ENCODE measurements at places on chromosomes 7 and 10. TPM values are rescaled to one million over a fixed set of nuclear protein-coding genes. Genes with fewer than 3 reads are reported as not detected.

DNA sequence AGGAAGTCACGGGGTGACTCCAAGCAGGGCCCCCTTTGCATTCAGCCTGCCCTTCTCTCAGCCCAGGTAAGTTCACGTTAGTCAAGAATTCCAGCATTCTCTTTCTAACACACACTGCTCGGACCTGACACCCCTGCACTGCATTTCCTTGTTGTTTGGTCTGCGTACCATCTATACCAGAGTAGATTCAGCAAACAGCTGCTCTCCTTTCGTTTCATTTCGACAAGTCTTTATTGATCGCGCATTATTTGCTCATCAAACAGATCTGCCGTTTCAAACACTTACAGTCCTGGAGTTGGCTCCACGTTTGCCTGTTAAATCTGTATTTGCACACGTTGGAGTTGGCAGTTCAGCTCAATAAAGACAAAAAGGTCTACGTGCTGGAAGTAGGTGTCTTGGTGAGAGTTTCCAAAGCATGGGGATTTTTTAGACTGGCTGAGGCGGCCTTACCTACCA lies 495.1 kb downstream of the RPS24 start:
- no peak overlapping the region for H3K27ac ChIP-seq
- H3K27me3 ChIP-seq = no peaks in the 10 kb centered on the region
- no peaks in the 10 kb centered on the region for H3K4me1 ChIP-seq
- peak; percentile 1 for DNase-seq
- H3K36me3 ChIP-seq = no peaks in the 10 kb centered on the region

- no peaks in the 10 kb centered on the region for H3K27me3 ChIP-seq
- peak overlapping the region; percentile 89 for H3K4me3 ChIP-seq
- no peaks in the 10 kb centered on the region for H3K36me3 ChIP-seq
- DNase-seq = no peak
- no peaks in the 10 kb centered on the region for H3K4me1 ChIP-seq
- peak overlapping the region; percentile 96 for H3K27ac ChIP-seq
Measured at GRCh38 chr7:131326576-131326975, 1.1 kb upstream of the MKLN1 start.

Gene CEP55
- not detected for total RNA-seq

DNA sequence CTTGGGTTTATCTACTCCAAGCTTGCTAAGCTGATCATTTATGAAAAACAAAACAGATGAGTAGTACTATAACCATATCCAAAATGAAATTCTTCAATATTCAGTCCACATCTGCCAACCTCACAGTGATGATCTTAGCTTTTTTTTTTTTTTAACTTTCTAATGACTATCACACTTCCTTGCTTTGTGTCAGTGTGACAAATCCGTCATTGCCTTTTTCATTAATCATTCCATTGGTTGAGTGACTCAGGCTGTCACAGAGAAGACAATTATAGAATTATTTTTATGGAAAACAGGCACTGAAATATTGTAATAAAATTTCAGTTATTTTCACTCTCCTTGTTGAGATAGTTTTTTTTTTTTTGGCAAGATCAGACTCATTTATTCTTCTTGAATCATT lies 70.7 kb downstream of the CPVL start:
- no peaks in the 10 kb centered on the region for H3K36me3 ChIP-seq
- no peaks in the 10 kb centered on the region for H3K27me3 ChIP-seq
- H3K27ac ChIP-seq = no peak overlapping the region
- DNase-seq = no peak
- H3K4me3 ChIP-seq = no peak overlapping the region

Gene FOXI2
- not detected for total RNA-seq

Gene NEUROD6
- total RNA-seq = not detected

Gene TWIST1
- total RNA-seq = 20.8 TPM

DNA sequence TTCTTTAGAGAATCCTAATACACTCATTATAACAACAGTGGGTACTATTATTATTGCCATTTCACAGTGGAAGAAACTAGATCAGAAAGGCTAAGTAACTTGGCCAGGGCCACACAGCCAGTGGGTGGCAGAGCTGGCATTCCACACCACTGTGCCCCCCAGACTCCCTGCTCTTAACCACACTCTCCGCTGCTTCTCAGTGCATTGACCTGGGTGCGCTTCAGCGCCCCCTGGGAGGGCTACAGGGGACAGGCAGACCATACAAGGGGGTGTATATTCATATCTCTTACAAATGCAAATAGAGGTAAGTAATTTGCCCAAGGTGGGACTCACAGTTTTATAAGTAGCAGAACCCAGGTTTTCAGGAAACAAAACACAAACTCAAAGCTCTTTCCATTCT lies 77.0 kb upstream of the NMT2 start:
- DNase-seq = no peak
- H3K27ac ChIP-seq = no peak overlapping the region
- no peaks in the 10 kb centered on the region for H3K27me3 ChIP-seq
- no peak overlapping the region for H3K4me3 ChIP-seq

Gene FZD8
- total RNA-seq = 2.6 TPM

- H3K27me3 ChIP-seq = no peaks in the 10 kb centered on the region
- no peaks in the 10 kb centered on the region for H3K36me3 ChIP-seq
- DNase-seq = no peak
- no peak overlapping the region for H3K4me3 ChIP-seq
- H3K27ac ChIP-seq = no peak overlapping the region
Measured at GRCh38 chr10:89189211-89189734, 17.8 kb downstream of the CH25H start.

- H3K36me3 ChIP-seq = no peaks in the 10 kb centered on the region
- no peaks in the 10 kb centered on the region for H3K4me1 ChIP-seq
- no peaks in the 10 kb centered on the region for H3K27me3 ChIP-seq
Measured at GRCh38 chr7:106744563-106745091, 83.7 kb upstream of the CCDC71L start.

GRCh38 chr10:42637142-42637541 lies 1.2 kb downstream of the ZNF33B start:
- H3K4me3 ChIP-seq = peak overlapping the region; percentile 66
- no peaks in the 10 kb centered on the region for H3K36me3 ChIP-seq
- H3K4me1 ChIP-seq = no peaks in the 10 kb centered on the region

GRCh38 chr10:63267414-63268148 lies 134.5 kb downstream of the NRBF2 start:
- H3K36me3 ChIP-seq = no peaks in the 10 kb centered on the region
- H3K27ac ChIP-seq = peak overlapping the region; percentile 97
- no peak for DNase-seq
- peak overlapping the region; percentile 54 for H3K4me3 ChIP-seq
- no peaks in the 10 kb centered on the region for H3K27me3 ChIP-seq
- H3K4me1 ChIP-seq = peaks cover 3% of the 10 kb centered on the region

DNA sequence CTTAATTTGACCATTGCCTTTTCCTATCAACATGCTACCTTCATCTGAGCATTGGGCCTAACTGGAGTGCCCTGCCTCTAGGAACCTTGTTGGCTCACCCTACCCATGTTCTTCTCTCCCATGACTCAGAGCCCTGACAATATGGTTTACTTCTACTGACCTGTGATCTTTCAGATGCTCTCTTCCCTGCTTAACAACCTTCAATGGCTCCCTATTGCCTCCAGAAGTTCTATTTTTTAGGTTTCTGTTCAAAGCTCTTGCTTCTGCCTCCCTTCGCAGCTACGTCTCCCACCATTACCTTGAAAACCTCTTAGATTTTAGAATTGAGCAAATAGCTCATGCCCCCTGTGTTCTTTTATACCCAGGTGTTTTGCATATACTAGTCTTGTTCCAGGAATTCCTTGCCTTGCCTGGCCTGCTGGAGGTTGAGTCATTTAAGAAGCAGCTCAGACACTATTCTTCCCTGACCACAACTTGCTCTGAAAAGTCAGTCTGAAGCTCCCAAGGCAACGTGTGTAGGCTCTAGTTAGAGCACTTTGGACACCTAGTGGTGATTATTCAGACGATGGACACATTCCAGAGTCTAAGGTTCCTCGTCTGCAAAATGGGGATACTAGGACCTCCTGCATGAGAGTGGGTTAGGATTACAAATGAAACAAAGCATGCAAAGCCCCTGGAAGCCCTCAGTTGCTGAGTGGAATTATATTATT lies 64.4 kb upstream of the EMX2 start:
- no peak for DNase-seq
- H3K4me1 ChIP-seq = peaks cover 9% of the 10 kb centered on the region
- no peaks in the 10 kb centered on the region for H3K27me3 ChIP-seq
- H3K27ac ChIP-seq = peak overlapping the region; percentile 62
- no peaks in the 10 kb centered on the region for H3K36me3 ChIP-seq

- H3K4me1 ChIP-seq = no peaks in the 10 kb centered on the region
- no peaks in the 10 kb centered on the region for H3K27me3 ChIP-seq
- H3K36me3 ChIP-seq = no peaks in the 10 kb centered on the region
Measured at GRCh38 chr10:94006591-94007550, 13.1 kb downstream of the PLCE1 start.

DNA sequence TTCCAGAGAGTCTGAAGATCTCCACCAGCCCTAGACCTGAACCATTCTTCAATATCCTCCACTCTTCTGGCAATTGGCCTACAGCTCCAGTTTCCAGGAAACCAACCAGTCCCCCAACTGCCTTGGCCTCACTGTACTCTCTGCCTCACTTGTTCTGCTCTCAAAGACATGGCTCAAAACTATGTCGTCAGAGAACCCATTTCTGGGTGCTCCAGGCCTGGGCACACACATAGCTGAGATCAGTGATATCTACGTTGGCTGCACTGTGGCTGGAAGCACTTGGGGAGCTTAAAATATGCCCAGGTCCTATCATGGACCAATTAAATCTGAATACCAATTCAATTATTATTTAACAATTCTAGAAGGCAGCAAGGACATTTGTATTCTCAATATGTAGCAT lies 93.1 kb downstream of the COBL start:
- no peak overlapping the region for H3K4me3 ChIP-seq
- DNase-seq = no peak
- H3K4me1 ChIP-seq = no peaks in the 10 kb centered on the region
- no peaks in the 10 kb centered on the region for H3K36me3 ChIP-seq

DNA sequence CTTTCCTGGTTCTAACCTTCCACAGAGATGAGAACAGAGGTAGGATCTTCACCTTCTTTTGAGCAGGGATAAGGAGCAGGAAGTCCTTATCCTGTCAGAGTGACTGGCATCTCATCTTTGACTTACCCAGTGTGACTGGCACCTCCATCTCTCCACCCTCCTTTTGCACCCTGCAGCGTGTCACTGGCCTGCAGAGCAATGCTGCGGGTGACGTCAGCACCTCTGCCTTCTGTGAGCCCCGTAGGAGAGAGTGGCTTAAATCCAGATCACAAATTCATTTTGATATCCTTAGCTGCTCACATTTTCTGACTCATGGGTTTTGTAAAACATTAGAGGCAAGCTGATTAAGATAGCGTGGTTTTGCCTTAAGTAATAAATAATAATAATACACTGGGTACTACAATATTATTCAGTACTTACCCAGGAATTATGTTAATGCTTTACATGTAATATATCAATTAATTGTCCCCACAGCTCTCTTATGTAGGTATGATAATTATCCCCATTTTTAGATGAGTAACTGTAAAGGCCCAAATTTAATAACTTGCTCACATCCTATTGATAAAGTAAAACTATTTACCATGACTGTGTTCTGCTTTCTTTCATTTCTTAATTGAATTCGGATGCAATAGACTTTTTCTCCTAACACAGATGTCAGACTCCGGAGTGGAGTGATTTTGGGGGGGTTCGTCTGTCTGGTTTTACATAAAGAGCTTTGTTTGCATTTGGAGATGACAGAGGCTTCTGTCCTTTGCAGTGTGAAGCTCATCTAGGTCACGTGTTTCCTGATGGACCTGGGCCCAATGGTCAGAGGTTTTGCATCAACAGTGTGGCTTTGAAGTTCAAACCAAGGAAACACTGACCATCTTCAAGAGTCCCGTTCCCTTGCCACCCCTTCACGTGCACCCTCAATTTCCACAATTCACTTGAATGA lies 24.9 kb downstream of the MSRB2 start:
- no peak for DNase-seq
- H3K36me3 ChIP-seq = no peaks in the 10 kb centered on the region
- H3K27ac ChIP-seq = no peak overlapping the region
- H3K4me3 ChIP-seq = no peak overlapping the region
- no peaks in the 10 kb centered on the region for H3K27me3 ChIP-seq

DNA sequence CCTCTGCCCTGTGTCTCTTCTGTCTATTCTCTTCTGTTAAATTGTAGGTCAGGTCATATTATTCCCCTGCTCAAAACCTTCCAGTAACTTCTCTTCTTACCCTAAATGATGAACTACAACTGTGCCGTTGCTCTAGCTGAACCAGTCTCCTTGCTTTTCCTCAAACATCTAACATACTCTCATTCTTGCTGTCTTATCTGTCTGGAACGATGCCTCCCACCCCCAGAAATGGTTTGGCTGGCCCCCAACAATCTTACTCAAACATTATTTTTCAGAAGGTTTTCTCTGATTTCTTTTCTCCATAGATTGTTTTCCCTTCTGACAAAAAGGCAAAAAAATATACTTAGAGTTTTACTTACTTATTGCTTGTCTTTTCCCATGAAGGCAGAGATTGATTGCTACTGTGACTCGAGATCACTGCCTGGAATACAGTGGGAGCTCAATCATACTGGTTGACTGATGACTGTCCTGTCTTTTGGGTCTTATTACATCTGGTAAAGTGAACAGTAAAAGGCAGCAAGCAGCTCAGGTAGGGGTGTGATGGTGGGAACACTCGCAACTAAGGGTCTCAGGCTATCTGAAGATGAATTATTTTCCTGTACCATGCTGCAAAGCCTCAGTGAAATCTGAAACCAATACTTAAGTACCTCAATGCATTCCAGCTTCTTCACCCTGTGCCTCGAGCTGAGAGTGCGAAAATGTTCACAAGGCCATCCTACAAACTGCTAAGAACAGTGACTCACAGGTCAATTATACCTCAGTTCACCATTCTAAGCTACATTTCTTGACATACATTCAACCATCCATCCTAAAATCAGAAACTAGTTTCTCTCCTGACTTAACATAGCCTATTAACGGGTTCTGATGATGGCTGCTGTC lies 67.6 kb downstream of the DNMBP start:
- H3K27me3 ChIP-seq = no peaks in the 10 kb centered on the region
- H3K4me1 ChIP-seq = no peaks in the 10 kb centered on the region
- H3K4me3 ChIP-seq = no peak overlapping the region
- H3K27ac ChIP-seq = no peak overlapping the region
- H3K36me3 ChIP-seq = no peaks in the 10 kb centered on the region

Gene CALML3
- not detected for total RNA-seq

- no peak for DNase-seq
- no peak overlapping the region for H3K4me3 ChIP-seq
- H3K4me1 ChIP-seq = no peaks in the 10 kb centered on the region
- H3K36me3 ChIP-seq = no peaks in the 10 kb centered on the region
- H3K27ac ChIP-seq = no peak overlapping the region
Measured at GRCh38 chr10:18483516-18484186, 167.7 kb downstream of the NSUN6 start.

- no peak for DNase-seq
- H3K27me3 ChIP-seq = no peaks in the 10 kb centered on the region
- H3K27ac ChIP-seq = peak overlapping the region; percentile 32
- H3K4me1 ChIP-seq = no peaks in the 10 kb centered on the region
Measured at GRCh38 chr7:16753932-16754855, 639 bp downstream of the TSPAN13 start.

GRCh38 chr7:75601539-75601938 lies 109.4 kb downstream of the SPDYE5 start:
- H3K4me3 ChIP-seq = no peak overlapping the region
- no peak overlapping the region for H3K27ac ChIP-seq
- DNase-seq = no peak

- no peaks in the 10 kb centered on the region for H3K27me3 ChIP-seq
- no peaks in the 10 kb centered on the region for H3K36me3 ChIP-seq
- H3K4me3 ChIP-seq = no peak overlapping the region
- H3K27ac ChIP-seq = no peak overlapping the region
Measured at GRCh38 chr7:6461946-6462550, 14.3 kb upstream of the DAGLB start.

- H3K36me3 ChIP-seq = no peaks in the 10 kb centered on the region
- H3K27ac ChIP-seq = no peak overlapping the region
- no peak overlapping the region for H3K4me3 ChIP-seq
Measured at GRCh38 chr7:27547401-27547800, 115.3 kb downstream of the HIBADH start.

All from uterus (tissue), 4 donors.